ENCODE measurements at places on chromosomes 5 and 9.

GRCh38 chr5:174222891-174223290 is 177.4 kb downstream of the NSG2 start:
- no peak for DNase-seq

GRCh38 chr5:27906931-27907601 is 868.7 kb upstream of the CDH9 start:
- no peak for DNase-seq

GRCh38 chr5:149940941-149941644 is 3.5 kb downstream of the PDE6A start:
- no peak for DNase-seq

- DNase-seq, result no peak
These were observed 258.9 kb downstream of the FAM114A2 start for GRCh38 chr5:153779836-153780235.

GRCh38 chr9:134935056-134935640 is 17.4 kb upstream of the FCN1 start:
- DNase-seq, result no peak

DNA sequence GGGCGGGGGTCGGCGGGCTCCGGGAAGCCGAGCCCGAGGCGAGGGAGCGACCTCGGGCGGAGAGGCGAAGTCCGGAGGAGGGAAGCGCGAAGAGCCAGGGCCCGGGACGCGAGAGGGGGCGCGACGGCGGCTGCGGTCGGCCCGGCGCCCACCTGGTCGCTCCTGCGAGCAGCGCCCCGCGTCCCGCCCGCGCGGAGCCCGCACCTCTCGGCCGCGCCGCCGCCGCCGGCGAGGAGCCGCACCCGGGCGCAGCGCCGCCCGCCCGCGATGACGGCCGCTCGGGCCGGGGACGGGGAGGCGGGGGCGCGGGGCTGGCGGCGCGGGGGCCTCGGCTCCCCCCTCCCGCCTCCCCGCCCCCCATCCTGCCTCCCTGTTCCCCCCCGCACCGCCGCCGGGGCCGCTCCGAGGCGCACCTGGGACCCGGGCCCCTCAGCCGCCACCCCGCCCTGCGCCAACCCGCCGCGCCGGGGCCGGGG is 2.6 kb downstream of the NR5A1 start:
- no peak for DNase-seq

GRCh38 chr5:52554293-52554692 is 233.4 kb upstream of the ITGA1 start:
- no peak for DNase-seq

DNA sequence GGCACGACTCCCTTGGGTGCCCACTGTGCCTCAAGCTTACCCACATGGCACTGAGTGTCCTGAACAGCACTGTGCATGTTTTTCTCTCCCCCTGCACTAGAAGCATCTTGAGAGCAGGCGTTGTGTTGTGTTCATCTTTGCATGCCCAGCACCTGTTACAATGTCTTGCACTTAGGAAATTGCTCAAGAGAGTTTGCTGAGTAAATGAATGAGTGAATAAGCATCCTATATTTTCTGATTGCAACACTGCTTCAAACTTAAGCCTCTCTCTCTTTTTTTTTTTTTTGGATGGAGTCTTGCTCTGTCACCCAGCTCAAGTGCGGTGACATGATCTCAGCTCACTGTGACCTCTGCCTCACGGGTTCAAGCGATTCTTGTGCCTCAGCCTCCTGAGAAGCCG is 94.5 kb downstream of the LMNB1 start:
- no peak for DNase-seq

- DNase-seq, result no peak
These were observed 209.8 kb upstream of the ZNF462 start for GRCh38 chr9:106653213-106653612.
